ENCODE measurements at places on chromosomes 5 and 9.

GRCh38 chr5:40240111-40240510 is 439.6 kb upstream of the PTGER4 start:
- DNase-seq, result no peak

GRCh38 chr9:116482740-116483139 is 204.4 kb upstream of the TRIM32 start:
- DNase-seq, result no peak

DNA sequence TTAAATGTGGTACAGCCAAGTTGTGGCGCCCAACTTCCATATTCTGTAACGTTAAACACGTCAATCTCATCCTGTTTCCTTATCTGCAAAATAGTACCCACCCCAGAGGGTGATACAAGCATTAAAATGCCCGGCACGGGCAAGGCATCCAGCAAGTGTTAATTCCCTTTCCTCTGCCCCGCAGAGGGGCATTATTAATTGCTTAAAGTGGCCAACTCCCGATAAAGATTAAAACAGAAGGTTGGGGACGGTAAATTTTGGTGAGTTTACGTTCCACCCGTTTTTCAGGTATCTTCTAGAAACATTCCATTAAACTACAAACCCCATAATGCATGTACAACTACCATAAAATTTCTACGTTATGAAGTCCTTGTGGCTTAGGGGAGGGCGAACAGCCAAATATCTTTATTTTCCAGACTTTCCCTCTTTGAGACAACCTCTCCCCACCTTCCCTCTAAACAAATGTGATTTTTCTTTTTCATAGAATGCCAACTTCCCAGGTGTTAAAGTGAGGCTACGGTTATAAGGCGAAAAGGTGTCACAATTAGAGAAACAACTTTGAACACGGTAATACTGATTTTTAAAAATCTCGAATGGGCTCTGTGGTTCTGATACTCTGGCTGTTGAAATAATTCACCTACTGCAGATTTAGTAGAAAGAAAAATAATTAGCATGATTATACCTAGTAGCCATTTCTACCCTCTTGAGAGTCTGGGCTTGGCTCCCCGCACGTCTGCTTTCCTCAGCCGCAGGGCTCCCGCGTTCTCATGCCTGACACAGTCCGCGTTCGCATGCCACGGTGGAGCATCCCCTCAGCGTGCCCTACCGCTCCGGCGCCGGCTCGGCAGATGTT is 1.2 kb upstream of the GPBP1 start:
- no peak for DNase-seq

- DNase-seq, result no peak
Observed at GRCh38 chr9:112750764-112751055, 150 bp downstream of the SNX30 start.

- DNase-seq, result no peak
Observed at GRCh38 chr5:137272831-137273230, 226.3 kb downstream of the SPOCK1 start.

GRCh38 chr9:74859786-74860185 is 27.9 kb downstream of the TRPM6 start:
- DNase-seq, result no peak

DNA sequence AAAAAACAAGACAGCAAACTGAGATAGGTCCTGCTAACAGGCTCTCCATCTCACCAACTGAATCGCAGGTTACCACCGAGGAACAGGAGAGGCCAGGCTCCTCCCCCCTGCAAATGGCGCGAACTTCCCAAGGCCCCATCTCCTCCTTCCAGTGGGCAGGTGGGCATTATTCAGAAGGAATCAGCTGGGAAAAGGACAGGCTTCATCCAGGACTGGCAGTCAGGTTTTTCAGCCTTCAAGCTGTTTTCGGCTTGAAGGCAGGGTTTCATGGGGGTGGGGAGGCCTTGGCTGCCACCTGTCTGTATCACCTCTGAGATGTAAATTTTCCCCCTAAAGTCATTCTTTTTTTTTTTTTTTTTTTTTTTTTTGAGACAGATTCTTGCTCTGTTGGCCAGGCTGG is 79.4 kb downstream of the SFXN1 start:
- DNase-seq, result no peak

DNA sequence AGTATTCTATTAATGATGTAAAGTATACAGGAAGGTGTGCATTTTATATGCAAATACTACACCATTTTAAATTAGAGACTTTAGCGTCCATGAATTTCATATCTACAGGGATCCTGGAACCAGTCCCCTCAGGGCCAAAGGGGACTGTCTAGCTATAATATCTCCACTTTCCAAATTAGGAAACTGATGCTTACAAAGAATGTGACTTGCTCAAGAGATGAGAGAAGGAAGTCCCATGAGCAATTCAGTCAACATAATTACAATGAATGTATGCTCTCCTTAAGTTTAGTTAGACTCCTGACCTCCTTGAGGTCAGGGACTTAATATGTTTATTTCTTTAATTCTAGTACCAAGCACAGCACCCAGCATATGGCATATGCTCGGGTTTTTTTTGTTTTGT is 23.7 kb downstream of the NIPBL start:
- no peak for DNase-seq

DNA sequence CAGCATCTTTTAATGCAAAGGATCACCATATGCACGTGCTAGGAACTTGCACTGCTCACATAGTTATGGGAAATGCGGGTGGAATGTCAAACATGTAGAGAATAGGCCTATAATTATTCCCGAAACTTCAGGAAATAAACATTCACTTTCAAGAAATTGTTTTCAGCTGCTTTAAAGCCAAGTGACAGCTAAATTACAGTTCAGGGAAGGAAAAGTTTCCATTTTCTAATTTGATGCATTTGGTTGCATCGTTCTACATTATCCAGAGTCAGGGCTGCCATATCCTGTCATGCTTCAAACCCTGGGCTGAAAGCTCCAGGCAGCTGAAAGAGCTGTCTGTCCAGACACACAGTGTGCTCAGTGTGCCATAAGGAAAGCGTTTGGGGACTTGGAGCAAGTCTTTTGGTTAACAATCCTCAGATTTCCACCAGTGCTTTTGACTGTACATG is 518.1 kb downstream of the CSNK1G3 start:
- no peak for DNase-seq

- no peak for DNase-seq
Observed at GRCh38 chr5:63085561-63085960, 506.9 kb downstream of the LRRC70 start.

DNA sequence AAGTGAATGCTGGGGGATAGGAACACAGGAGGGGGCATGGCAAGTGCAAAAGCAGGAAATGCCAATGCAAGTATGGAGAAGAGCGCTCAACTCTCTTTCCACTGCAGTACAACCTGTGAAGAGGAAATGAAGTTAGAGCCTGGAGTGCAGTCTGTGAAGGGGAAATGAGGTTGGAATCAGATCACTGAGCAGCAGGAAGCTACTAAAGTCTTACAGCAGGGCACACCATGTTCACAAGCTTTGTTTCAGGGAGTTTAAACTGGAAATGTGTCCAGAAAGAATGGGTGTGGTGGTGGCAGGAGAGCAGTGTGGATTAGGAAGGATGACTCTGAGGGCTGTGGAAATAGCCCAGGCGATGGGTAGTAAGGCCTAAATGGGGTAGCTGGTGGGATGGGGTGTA is 15.4 kb downstream of the ARHGEF37 start:
- DNase-seq, result no peak

GRCh38 chr5:6248132-6248531 is 130.2 kb downstream of the MED10 start:
- no peak for DNase-seq

DNA sequence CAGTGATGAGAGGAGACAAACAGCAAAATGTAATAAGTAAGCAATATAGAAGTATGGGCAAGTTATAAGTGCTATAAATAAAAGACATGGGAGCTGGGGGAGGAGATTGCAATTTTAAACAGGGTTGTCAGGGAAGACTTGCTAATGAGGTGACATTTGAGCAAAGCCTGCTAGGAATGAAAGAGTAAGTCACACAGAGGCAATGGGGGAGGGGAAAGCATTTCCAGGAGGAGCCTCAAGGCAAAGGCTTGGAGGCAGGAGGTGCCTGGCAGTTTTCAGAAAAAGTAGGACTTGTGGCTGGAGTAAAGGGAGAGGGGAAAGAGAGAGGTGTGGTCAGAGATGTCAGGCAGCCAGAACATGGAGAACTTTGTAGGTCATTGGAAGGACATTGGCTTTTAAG is 124.4 kb upstream of the NMUR2 start:
- DNase-seq, result no peak

DNA sequence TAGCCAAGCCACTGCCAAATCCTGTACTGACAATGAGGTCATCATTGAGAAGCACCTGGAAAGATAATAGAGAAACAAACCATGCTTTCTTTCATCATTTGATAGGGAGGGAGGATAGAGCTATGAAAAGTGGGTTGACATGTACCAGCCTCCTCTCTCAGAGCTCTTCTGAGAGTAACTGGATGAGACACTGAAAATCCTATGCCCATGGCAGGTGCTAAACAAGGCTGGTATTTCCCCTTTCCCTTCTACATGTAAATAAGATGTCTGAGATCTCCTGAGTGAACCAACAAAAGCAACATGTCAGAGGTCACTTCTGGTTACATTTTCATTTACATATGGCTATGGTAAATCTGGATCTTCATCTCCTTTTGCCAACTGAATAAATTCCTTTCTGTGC is 45.3 kb upstream of the TRAF1 start:
- DNase-seq, result no peak

- DNase-seq, result no peak
Observed at GRCh38 chr5:19044931-19045695, 942.9 kb downstream of the CDH18 start.

DNA sequence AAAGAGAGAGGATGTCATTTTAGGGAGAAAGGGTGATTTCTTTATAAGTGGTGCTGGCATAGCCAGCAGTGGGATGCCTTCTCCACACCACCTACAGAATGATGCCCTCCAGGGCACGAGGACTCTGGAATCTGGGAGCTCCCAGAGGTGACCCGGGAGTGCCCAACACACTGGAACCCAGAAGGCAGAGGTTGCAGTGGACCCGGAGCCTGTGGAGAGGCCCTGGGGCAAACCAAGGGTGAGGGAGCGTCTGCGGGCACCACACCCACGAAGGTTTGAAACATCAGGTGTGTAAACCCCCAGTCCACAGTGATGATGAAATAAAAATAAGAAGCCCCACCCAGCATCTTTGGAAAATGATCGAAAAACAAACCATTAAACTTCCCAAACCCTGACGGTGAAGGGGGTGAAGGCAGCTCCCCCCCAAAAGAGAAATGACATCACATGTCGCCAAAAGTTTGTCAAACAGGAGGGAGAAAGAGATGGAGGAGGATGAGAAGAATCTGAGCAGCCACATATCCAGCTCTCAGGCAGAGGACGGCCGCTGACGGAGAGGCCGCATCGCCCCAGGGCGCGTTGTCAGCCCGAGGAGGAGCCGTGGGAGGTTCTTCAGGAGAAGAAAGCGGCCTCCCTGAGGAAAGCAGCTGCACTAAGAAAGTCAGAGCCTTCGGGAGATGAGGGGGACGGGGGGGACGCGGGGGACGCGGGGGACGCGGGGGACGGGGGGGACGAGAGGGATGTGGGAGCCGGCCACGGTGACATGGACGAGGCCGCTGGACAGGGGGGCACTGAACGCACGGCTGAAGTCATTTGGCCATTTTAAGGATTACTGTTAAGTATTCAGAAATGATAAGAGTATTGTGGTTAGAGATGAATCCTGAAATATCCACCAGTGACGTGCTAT is 43.1 kb upstream of the NSMF start:
- no peak for DNase-seq

DNA sequence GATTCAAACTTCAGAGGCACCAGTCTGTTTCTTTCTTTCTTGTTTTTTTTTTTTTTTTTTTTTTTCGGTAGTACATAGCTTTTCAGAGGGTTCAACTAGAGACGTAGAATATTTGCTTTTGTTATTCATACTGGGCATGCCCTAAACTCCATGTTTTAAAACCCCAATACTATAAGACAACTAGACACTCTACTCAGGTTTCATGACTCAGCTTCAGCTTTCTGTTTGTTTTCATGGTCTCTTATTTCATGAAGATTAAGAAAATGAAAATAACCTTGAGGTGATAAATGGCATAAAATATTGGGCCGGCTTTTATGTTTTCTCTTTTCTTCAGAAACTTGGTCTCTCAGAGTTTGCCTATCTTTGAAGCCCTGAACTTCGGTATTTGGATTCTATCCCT is 2126.3 kb upstream of the ACO1 start:
- DNase-seq, result no peak

DNA sequence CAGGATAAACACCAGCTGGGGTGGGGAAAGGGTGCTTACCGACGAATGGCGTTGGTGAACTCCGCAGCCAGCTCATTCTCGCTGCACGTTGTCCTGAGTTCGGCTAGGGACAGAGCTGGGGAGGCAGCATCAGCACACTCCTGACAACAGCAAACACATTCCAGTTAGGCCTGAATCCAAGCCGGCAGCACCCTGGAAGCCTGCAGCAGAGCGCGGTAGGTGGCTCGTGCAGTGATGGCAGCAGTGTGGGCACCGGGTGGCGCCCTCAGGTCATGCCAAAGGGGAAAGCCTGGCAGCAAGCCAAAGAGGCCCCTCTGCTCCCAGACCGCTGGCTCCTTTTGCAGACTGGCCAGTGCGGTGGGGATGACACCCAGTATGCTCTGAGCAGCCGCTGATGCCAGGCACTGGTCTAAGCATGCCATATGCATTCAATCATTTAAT is 66.9 kb downstream of the DCP2 start:
- DNase-seq, result no peak

GRCh38 chr5:157828105-157828943 is 30.6 kb downstream of the CLINT1 start:
- DNase-seq, result no peak

- no peak for DNase-seq
Observed at GRCh38 chr9:104775574-104775936, 11.6 kb downstream of the NIPSNAP3B start.

GRCh38 chr9:99075246-99075912 is 29.5 kb upstream of the TGFBR1 start:
- no peak for DNase-seq

DNA sequence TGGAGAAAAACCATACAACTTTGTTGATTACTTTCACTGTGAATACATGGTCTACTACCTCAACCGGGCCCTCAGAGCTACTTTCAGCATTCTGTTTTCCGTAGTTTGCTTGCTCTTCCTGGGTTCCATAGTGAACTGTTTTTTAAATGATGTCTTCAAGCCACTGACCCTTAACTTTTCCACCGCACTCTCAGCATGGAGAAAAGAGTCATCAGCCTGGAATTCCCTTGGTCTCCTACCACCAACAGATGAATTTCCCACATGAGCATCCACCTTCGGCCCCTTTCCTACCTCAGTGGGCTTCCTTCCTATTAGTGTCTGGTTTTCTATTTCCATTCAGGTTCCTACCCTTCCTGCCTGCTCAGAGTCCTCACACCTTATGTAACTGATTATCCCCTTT is 135.9 kb upstream of the ADAMTSL1 start:
- no peak for DNase-seq

- DNase-seq, result no peak
Observed at GRCh38 chr5:124252191-124252638, 494.2 kb downstream of the ZNF608 start.

DNA sequence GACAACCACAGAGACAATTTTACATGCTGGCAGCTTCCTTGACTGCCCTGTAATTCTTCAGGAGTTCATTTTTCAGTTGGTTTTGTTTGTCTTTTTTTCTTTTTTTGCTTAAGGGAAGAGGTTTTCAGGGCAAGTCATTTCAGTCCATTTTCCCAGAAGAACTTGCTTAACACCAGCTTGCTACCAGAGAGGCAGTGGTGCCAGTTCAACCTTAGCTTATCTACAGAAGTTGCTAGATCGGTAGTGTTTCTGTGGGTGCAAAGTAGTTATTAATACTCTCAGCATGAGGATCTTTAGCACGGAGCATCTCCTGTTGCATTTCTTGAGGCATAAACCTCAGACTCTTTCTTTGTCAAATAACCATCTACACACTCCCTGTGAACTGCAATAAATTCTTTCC is 1.1 kb downstream of the SPEF2 start:
- DNase-seq, result no peak

Measured in NCI-H2081 treated with DMSO at 0.1 percent for 48 hours (cell line).